Activated T-cell treated with anti-CD3 and anti-CD28 coated beads, Interleukin-2, amount 50 U/mL, for 72 hours (primary cell): ENCODE measurements at places on chromosomes 3 and 15. TPM values are rescaled to one million over a fixed set of nuclear protein-coding genes. Genes with fewer than 3 reads are reported as not detected.

GRCh38 chr3:171954690-171955383 is 84.5 kb upstream of the FNDC3B start:
- H3K4me3 ChIP-seq = no peak overlapping the region
- DNase-seq = no peak
- H3K36me3 ChIP-seq = no peaks in the 10 kb centered on the region
- no peak overlapping the region for H3K27ac ChIP-seq

- DNase-seq = peak; percentile 49
- H3K4me1 ChIP-seq = peaks cover 17% of the 10 kb centered on the region
- no peaks in the 10 kb centered on the region for H3K27me3 ChIP-seq
- no peak overlapping the region for H3K4me3 ChIP-seq
- peaks cover 19% of the 10 kb centered on the region for H3K36me3 ChIP-seq
- H3K27ac ChIP-seq = no peak overlapping the region
Measured at GRCh38 chr15:89127054-89127702, 38.9 kb downstream of the ABHD2 start.

- H3K27me3 ChIP-seq = no peaks in the 10 kb centered on the region
- no peaks in the 10 kb centered on the region for H3K36me3 ChIP-seq
- H3K27ac ChIP-seq = no peak overlapping the region
- H3K4me3 ChIP-seq = no peak overlapping the region
- no peak for DNase-seq
- H3K4me1 ChIP-seq = no peaks in the 10 kb centered on the region
Measured at GRCh38 chr15:100261302-100262240, 80.2 kb downstream of the ADAMTS17 start.

DNA sequence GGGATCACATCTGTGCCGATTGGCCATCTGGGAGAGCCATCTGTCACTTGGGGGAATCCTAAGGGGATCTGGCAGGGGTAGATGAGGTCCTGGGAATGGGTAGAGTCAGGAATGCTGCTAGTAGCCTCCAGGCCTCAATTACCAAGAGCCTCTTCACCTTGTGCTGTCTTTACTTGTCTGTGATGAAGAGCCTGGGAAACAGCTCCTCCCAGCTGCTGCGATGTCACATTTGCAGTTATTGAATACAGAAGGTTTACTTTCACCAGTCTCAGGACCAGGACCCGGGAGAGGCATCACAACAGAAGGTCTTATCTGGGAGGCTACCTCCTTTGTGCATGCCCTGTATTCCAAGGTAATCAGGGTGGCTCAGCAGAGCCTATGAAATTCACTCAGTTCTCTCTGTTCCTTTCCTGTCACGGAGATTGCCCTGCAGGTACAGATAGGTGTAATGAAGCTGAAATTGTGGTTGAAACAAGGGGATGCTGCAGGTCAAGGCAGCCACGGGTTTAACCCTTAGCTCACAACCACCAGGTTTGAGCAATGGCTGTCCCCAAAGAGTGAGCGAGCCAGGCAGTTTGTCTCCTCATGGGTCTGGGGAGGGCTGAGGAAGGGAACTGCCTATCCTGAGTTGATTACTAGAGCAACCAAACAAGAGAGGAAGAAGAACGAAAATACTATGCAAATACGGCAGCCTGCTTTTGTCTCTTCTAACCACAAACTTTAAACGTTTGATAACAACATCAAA is 298.9 kb upstream of the RORA start:
- H3K27me3 ChIP-seq = peaks cover 11% of the 10 kb centered on the region
- no peak for DNase-seq
- no peaks in the 10 kb centered on the region for H3K36me3 ChIP-seq
- no peaks in the 10 kb centered on the region for H3K4me1 ChIP-seq
- no peak overlapping the region for H3K27ac ChIP-seq

DNA sequence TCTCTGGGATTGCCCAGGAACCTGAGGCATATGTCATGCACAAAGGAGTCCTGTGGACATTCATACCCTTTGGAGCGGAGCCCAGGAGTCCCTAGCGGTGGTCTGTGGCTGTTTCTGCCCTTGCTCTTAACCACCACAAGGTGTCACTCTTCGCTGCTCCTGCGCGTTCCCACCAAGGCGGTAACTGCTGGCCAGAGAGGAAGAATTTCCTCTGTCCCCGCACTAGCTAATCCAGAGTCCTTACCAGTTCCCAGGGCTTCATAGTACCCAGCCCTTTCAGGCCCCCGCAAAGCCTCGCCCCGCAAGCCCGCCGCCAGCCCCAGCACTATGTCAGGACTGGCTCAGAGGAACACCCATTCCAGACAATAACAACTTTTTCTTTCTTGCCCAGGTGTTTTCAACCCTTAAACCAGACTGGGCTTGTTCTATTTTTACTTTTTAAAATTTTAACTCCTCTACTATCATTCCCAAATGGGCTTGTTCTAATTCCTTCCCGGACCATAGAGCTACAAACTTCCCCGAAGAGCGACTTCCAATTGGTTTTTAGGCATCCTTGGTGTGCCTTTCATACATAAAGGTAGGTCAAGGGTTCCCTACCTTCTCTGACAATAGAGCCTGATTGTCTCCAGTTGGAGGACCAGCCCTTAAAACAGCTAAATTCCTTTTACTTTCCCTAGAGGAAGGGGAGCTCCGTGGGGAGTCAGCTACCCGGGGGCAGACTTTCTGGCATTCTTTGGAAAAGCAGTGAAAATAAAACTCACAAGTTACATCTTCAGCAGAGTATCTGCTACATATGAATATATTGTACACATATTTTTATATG is 31.8 kb upstream of the ZNF774 start:
- peak overlapping the region; percentile 2 for H3K27ac ChIP-seq
- peak; percentile 71 for DNase-seq
- H3K4me3 ChIP-seq = peak overlapping the region; percentile 48
- peaks cover 10% of the 10 kb centered on the region for H3K4me1 ChIP-seq
- H3K36me3 ChIP-seq = no peaks in the 10 kb centered on the region

- no peak overlapping the region for H3K4me3 ChIP-seq
- no peaks in the 10 kb centered on the region for H3K36me3 ChIP-seq
- H3K27me3 ChIP-seq = peaks cover 11% of the 10 kb centered on the region
- H3K4me1 ChIP-seq = no peaks in the 10 kb centered on the region
- no peak for DNase-seq
Measured at GRCh38 chr3:133113526-133113925, 75.3 kb downstream of the TMEM108 start.

GRCh38 chr15:63447017-63447676 is 57.2 kb upstream of the USP3 start:
- no peak overlapping the region for H3K27ac ChIP-seq
- no peak for DNase-seq
- peaks cover 44% of the 10 kb centered on the region for H3K4me1 ChIP-seq
- no peaks in the 10 kb centered on the region for H3K27me3 ChIP-seq

- no peak overlapping the region for H3K27ac ChIP-seq
- H3K4me3 ChIP-seq = no peak overlapping the region
- no peak for DNase-seq
- H3K36me3 ChIP-seq = peaks cover 5% of the 10 kb centered on the region
- H3K4me1 ChIP-seq = peaks cover 70% of the 10 kb centered on the region
Measured at GRCh38 chr15:90422043-90422442, 34.0 kb downstream of the IQGAP1 start.

- peak overlapping the region; percentile 96 for H3K4me3 ChIP-seq
- DNase-seq = no peak
- peaks cover 11% of the 10 kb centered on the region for H3K36me3 ChIP-seq
- no peaks in the 10 kb centered on the region for H3K27me3 ChIP-seq
Measured at GRCh38 chr15:34365091-34365825, 1.7 kb downstream of the LPCAT4 start.

GRCh38 chr3:51874889-51875288 is 512 bp downstream of the IQCF5 start:
- no peaks in the 10 kb centered on the region for H3K36me3 ChIP-seq
- no peaks in the 10 kb centered on the region for H3K4me1 ChIP-seq
- H3K27me3 ChIP-seq = peaks cover 5% of the 10 kb centered on the region

DNA sequence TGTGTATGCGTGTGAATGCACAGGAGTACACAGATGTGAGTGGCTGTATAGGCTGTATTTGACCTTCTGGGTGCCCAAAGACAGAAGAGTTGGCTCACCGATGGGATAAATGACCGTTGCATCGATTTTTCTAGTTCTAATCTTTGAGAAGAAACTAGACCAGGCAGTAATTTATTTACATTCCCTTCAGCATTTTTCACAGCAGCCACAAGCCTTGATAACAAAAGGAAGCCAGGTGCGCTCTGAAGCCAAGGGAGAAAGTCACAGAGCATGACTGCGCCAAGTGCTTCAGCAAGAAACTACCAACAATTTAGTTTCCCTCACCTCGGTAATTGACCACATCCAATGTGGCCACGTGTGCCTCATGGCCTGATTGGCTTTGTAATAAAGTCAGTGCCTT is 5.9 kb upstream of the FAM3D start:
- H3K4me3 ChIP-seq = no peak overlapping the region
- DNase-seq = no peak
- H3K4me1 ChIP-seq = no peaks in the 10 kb centered on the region
- peaks cover 12% of the 10 kb centered on the region for H3K27me3 ChIP-seq

- H3K27me3 ChIP-seq = no peaks in the 10 kb centered on the region
- no peaks in the 10 kb centered on the region for H3K36me3 ChIP-seq
- DNase-seq = no peak
- H3K4me3 ChIP-seq = no peak overlapping the region
- peaks cover 49% of the 10 kb centered on the region for H3K4me1 ChIP-seq
Measured at GRCh38 chr3:108103040-108103751, 12.4 kb upstream of the CD47 start.

- no peak overlapping the region for H3K27ac ChIP-seq
- no peak for DNase-seq
- H3K4me3 ChIP-seq = no peak overlapping the region
- no peaks in the 10 kb centered on the region for H3K4me1 ChIP-seq
- no peaks in the 10 kb centered on the region for H3K36me3 ChIP-seq
- H3K27me3 ChIP-seq = no peaks in the 10 kb centered on the region
Measured at GRCh38 chr15:57570994-57571393, 20.7 kb upstream of the MYZAP start.

GRCh38 chr3:123892195-123892594 is 8.1 kb upstream of the MYLK start:
- H3K36me3 ChIP-seq = peaks cover 15% of the 10 kb centered on the region
- no peak overlapping the region for H3K4me3 ChIP-seq
- H3K27me3 ChIP-seq = peaks cover 3% of the 10 kb centered on the region
- no peaks in the 10 kb centered on the region for H3K4me1 ChIP-seq

GRCh38 chr15:43524254-43524845 is 6.9 kb downstream of the MAP1A start:
- H3K4me3 ChIP-seq = no peak overlapping the region
- no peaks in the 10 kb centered on the region for H3K36me3 ChIP-seq
- H3K27me3 ChIP-seq = peaks cover 5% of the 10 kb centered on the region

DNA sequence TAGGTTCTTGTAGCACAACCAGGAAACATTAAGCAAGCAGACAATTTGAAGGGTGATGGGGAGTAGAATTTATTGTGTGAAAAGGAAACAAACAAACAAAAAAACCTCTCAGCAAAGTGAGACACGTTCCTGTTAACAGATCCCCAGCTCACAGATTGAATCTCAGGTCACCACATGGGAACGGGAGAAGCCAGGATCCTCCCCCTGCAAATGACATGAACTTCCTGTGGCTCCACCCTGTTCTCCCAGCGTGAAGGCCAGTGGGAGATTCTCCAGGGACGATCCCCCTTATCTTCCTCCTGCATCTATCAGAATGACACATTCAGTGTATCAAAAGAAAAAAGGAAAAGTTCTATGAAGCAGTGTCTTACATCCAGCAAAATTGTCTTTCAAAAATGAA is 1488.1 kb downstream of the OTOL1 start:
- H3K27ac ChIP-seq = no peak overlapping the region
- H3K4me3 ChIP-seq = no peak overlapping the region
- no peaks in the 10 kb centered on the region for H3K4me1 ChIP-seq
- DNase-seq = no peak

- H3K27me3 ChIP-seq = peaks cover 5% of the 10 kb centered on the region
- H3K27ac ChIP-seq = no peak overlapping the region
- H3K36me3 ChIP-seq = peaks cover 10% of the 10 kb centered on the region
- H3K4me1 ChIP-seq = peaks cover 9% of the 10 kb centered on the region
- DNase-seq = no peak
- no peak overlapping the region for H3K4me3 ChIP-seq
Measured at GRCh38 chr3:45381168-45381852, 7.1 kb upstream of the LARS2 start.

The A4GNT gene
- not detected for total RNA-seq

The STXBP5L gene
- total RNA-seq = not detected

The ACVR2B gene
- 8.2 TPM for total RNA-seq

The GOLGA6L7 gene
- not detected for total RNA-seq

The COX5A gene
- 241 TPM for total RNA-seq
